ENCODE measurements at places on chromosomes 4 and X.

DNA sequence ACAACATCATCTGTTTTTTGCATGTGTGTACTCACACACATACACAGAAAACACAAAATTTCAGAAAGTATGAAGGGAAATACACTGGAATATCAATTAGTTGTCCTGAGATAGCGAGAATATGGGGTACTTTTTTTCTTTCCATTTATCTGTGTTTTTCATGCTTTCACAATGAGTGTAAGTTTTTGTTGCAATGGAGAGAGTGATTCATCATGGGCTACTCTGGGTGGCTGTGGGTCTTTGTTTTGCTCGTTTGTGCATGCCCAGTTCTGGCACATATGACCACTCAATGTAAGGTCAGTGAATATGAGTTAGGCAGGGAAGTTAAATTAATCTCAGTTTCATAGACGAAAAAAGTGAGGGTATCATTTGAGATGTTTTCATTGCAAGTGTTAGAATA is 26.9 kb downstream of the XK start:
- DNase-seq, result no peak

- no peak for DNase-seq
Measured at GRCh38 chr4:18057821-18058533, 36.4 kb upstream of the LCORL start.

DNA sequence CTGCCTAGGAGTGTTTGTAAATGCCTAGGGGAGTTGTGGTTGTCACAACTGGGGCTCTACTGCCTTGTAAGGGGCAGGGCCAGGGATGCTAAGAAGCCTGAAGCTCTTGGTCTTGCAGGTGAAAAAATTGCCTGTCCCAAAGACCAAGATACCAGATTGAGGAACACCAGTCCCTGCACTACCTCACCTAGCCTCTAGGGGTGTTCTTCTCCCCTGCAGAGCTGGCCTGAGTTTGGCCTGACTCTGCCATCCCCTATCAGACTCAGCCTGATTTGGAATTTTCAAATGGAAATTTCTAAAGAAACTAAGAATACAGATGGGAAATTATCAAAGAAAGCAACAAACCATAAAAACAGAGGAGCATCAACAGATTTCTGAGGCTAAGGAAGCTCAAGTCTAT is 90.4 kb downstream of the ZC4H2 start:
- no peak for DNase-seq

GRCh38 chr4:122456231-122457116 is at the start of gene IL2:
IL2 (minus strand) TSS chr4:122456725; CDS start chr4:122456440, 285 bp downstream.
- DNase-seq, result no peak

GRCh38 chr4:150023489-150023888 is 54.8 kb upstream of the DCLK2 start:
- no peak for DNase-seq

GRCh38 chrX:13064599-13065143 is 20.3 kb upstream of the FAM9C start:
- no peak for DNase-seq

GRCh38 chr4:27078934-27079455 is 218.4 kb downstream of the STIM2 start:
- no peak for DNase-seq

DNA sequence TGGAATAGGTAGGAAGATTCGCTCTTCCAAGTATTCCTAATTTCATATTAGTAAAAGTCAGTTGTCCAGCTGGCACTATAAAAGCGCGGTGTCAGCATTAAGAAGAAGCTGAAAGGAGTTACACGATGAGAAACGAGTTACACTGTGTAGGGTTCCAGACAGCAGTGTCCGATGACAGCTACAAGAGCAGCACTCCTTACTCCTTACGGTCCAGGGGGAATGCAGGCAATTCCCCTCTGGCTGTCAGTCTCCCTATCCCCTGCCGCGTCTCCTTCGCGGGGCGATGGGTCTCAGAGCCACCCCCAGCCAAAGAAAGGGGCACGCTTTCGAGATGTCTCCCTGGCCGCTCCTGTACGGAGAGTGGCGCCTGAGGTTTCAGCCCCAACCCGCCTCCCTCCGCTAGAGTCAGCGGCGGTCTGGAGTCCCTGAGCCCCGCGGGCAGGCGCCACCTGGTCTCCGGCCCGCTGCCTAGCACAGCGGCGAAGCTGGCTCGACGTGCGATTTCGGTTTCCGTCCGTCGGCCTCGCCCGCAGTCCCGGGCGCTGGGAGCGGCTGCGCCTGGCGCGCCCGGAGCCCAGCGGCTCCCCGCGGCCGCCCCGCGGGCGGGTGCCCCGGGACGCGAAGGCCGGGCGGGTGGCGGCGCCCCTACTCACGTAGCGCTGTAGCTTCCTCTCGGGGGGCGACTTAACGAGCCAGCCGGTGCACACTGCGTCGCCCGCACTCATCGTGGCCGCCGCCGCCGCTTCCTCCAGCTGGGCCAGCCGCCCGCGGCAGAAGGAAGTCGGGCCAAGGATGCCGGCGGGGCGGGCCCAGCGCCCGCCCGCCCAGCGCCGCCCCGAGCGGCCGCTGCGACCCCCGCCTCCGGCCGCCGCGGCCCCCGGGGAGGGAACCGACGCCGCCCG is at the start of gene GAB3:
Gene GAB3 (minus strand): TSS at position 777 of the 902 bp plus-strand sequence. CDS start 52 bp downstream, at position 725.
- no peak for DNase-seq

DNA sequence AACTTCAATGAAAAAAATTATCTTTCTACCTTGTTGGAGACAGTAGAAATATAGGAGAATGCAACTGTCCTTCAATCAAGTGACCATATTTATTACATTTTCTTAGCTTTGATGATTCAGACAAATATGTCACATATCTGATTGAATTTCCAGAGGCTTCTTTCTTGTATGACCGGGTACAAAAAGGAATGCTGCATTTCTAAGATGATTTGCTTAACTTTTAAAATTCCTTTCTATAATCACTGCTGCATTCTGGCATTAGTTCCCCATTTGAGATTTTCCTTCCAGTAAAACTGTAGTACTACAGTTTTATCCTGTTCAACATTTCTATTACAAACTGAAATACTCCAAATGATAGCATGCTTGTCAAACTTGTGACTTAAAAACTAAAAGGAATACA is 5.2 kb downstream of the MFSD8 start:
- DNase-seq, result no peak

GRCh38 chr4:87224141-87224923 is 3.9 kb upstream of the KLHL8 start:
- DNase-seq, result no peak

DNA sequence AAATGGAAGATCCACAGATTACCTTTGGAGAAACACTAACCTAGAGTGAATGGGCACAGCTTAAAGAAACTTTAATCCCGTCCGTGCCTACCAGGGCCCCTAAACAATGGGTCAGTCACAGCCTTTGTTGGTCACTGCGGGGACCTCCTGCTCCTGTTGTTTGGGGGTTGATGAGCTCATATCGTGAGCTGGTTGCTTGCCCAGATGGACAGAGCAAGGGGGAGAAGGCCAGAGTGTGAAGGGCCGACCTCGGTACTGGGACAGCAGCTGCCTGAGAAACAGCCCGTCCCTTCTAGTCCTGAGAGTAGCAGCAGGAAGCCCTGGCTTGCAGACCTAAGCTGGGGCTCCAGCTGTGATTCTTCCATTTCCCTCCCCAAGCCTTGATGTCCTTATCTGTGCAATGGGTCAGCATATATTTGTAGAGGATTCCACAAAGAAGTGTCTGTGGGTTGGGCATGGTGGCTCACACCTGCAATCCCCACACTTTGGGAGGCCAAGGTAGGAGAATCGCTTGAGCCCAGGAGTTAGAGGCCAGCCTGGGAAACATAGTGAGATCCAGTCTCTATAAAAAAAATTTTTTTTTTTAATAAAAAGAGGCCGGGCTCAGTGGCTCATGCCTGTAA is 69.6 kb upstream of the SLC34A2 start:
- no peak for DNase-seq

GRCh38 chrX:154091678-154092077 is 5.8 kb downstream of the MECP2 start:
- DNase-seq, result no peak
